ENCODE measurements at places on chromosomes 11 and 22.

DNA sequence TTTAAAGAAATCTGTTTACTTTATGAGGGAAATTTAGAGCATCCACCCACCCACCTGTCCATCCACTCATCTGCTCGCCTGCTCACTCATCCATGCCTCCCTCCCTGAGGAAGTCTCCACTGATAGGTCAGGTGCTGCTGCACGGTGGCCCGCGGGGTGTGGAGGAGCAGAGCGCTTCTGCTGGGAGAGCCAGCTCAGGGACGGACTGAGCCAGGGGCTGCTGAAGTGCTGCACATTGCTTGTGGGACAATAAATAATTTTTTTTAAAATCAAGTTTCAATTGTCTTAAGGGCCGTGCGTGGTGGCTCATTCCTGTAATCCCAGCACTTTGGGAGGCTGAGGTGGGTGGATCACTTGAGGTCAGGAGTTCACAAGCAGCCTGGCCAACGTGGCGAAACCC is 148.9 kb downstream of the TBC1D22A start:
- DNase-seq = no peak

- no peak for DNase-seq
Observed at GRCh38 chr22:35275580-35275979, 18.3 kb downstream of the HMGXB4 start.

GRCh38 chr11:15897211-15897960 is 459.0 kb downstream of the SOX6 start:
- DNase-seq = no peak

- DNase-seq = no peak
Observed at GRCh38 chr11:69304686-69305085, 10.7 kb downstream of the MYEOV start.

GRCh38 chr22:22773427-22773826 is 114.2 kb upstream of the IGLL5 start:
- DNase-seq = no peak

GRCh38 chr22:25930788-25931310 is 188.9 kb downstream of the MYO18B start:
- DNase-seq = no peak

GRCh38 chr11:2717561-2718325 is 17.9 kb upstream of the KCNQ1OT1 start:
- no peak for DNase-seq

DNA sequence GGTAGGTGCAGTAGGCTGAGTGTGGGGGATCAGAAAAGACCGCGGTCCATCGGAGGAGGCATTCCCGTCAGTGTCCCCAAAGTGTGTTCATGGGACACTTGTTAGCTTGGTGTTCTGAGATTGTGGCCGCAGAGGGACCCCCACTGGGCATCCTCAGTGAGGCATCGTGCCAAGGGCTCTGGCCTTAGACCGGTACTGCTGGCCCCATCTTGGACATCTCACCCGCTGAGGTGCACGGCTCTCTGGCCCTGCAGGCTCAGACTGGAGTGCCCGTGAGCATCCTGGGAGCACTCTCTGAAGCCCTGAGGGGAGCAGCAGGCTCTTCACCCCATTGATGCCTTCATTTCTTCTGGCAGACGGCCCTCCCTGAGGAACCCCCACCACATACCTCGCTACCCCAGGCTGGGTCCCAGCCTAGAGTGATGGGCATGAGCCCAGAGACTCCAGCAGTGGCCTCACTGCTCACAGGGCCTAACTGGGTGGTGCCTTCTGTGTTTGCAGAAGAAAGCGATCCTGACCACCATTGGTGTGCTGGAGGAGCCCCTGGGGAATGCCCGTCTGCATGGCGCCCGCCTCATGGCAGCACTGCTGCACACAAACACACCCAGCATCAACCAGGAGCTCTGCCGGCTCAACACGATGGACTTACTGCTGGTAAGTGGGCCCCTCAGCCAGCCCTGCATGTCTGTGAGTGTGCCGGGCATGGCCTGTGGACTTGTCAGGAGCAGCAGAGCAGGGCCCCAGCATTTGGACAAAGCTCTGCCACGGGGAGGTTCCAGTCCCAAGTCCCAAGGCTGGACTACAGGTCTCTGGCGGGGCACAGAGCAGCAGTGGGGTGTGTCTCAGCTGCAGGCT is 51.6 kb downstream of the SBF1 start:
- no peak for DNase-seq

- DNase-seq = no peak
Observed at GRCh38 chr11:87039371-87039770, 1.6 kb downstream of the TMEM135 start.

DNA sequence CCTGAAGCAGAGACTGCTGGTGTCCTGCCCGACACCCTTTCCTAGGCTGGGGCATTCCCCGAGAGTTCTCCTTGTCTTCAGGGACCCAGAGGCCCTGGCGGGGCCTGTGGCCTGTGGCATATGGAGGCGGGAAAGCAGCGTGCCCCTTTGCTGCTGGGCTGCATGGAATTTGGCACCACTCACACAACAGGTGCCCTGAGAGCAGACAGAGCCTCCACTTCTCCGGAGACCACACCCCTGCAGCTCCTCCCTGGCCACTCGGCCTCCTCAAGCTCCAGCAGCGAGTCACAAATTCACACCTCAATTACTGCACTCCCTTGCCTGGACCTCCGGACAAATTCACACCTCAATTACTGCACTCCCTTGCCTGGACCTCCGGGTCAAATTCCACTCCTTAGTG is 1375.2 kb downstream of the TBC1D22A start:
- no peak for DNase-seq

GRCh38 chr11:80321786-80322185 is 881.0 kb upstream of the TENM4 start:
- DNase-seq = no peak

GRCh38 chr11:61333550-61334433 is 764 bp downstream of the TKFC start:
- DNase-seq = peak; percentile 2

DNA sequence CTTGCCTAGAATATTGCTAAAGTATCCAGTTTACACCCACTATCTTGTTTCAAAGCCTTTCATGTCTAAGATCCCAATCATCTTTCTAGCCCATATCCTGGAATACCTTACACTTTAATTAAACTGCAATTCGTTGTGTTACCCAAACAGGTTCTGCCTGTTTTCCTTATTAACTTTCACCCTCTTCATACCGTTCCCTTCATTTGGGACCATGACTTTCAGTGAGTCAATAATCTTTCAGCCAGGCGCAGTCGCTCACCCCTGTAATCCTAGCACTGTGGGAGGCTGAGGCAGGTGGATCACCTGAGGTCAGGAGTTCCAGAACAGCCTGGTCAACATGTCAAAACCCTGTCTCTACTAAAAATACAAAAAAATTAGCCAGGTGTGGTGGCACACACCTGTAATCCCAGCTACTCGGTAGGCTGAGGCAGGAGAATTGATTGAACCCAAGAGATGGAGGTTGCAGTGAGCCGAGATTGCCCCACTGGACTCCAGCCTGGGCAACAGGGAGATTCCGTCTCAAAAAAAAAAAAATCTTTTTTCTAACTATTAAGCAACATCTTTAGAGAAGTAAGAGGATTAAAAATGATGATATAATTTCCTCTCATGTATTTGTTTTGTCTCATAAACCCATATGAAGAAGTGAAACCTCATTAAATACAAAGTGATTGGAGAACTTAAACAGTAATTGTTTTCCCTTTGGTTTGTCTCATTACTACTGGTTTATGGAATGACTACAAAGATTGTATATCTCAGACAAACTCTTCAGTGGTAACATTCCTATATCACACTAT is 20.7 kb downstream of the DMC1 start:
- DNase-seq = no peak

DNA sequence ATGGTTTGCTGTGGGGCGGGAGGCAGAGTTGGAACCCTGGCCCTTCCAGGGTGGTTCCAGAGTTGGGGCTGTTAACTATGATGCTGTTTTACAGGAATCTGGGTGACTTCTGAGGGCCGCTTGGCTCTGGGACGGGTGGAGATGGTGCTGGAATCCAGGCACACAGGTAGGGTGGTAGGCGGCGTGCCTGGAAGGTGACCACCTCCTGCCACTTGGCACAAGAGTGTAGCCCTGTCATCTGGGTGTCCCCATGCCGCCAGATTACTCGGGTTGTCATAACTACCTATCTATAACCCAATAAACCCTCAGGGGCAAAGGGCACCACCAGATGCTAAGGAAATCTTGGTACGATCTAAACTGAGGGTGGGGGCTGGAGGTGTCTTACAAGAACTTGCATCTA is 1.3 kb downstream of the CARS1 start:
- DNase-seq = no peak

DNA sequence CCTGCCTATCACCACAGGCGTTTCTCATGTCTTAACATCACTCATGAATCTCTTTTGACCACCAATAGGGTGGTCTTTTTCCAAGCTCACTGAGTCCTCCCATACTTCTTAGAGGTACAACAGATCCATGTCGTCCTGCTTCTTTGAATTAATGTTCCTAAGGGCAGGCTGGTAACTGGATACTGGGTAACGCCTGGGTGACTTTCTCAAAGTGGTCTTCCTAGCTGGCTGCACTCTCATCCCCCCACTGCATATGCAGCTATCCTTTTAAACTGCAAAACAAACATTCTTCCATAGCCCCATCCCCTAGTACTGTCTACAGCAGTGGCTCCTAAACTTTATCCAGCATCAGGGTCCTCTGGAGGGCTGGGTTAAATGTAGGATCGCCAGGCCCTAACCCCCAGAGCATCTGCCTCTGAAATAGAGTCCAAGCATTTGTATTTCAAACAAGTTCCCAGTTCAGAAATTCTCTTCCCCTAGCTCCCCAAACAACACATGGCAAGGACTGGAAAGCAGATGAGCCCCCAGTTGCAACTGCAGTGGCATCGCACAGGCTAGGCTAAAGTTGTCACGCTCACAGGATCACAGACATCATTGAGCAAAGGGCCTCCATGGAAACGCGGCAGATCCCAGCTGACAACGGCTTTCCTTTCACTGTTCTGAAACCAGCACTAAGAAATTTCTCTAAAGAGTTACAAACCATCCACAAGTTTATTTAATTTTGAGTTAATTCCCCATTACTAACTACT is 204.9 kb downstream of the LARGE1 start:
- no peak for DNase-seq

GRCh38 chr11:33515347-33515746 is 185.3 kb downstream of the C11orf91 start:
- no peak for DNase-seq

DNA sequence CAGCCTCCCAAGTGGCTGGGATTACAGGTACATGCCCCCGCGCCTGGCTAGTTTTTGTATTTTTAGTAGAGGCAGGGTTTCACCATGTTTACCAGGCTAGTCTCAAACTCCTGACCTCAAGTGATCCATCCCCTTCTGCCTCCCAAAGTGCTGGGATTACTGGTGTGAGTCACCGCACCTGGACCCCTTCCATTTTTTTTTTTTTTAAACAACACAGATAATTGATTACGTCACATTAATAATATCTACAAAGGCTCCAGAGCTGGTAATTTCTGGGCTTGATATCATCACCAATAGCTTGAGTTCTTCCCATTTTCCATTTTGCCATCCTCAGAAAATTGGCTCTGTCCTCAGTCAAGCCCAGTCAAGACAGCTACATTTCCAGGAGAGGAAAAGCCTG is 7.2 kb downstream of the TTLL1 start:
- DNase-seq = no peak

DNA sequence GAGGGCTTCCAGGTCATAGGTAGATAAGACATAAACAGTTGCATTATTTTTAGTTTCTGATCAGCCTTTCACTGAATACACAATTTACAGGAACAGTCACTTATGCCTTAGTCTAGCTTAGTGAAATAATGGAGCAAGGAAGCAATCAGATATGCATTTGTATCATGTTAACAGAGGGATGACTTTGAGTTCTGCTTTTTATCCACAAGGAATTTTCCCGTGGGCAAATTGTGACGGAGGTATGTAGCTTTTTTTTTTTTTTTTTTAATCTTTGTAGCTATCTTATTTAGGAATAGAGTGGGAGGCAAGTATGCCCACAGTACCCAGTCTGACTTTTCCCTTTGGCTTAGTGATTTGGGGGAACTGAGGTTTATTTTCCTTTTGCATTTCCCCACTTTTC is 3.4 kb upstream of the NLRP10 start:
- no peak for DNase-seq

DNA sequence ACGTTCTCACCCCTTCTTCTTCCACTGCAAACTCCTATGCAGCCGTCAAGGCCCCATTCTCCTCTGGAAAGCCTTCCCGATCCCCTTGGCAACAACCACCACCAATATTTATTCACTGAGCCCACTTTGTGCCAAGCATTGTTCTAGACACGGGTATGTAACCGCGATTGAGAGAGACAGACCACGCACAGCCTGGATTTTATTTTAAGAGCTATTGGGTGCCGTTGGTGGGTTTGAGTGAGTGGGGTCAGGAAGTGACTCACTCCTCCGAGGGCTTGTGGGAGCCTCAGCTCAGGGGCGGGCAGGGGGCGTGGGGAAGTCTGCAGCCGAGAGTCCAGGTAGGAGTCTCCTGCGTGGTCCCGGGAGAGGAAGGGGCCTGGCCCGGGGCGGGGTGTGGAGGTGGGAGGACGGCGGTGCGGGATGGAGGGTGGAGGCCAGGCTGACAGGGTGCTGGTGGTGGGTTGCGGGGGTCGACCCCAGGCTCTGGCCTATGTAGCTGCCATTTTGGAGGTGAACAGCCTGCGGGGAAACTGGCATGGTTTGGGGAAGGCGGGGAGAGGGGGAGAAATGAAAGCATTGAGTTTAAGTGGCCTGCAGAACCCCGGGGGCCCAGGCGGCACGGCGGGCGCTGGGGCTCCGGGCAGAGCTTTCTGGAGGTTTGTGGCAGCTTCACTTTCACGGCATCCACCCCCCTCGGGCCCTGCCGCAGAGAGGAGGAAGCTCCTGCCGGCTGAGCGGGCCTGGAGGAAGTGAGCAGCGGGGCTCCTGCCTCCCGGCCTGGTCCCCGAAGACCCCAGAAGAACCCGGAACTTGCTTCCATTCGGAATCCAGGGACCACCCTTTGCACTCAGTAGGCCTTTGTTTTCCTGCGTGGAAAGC is 547 bp downstream of the PARVG start:
- peak; percentile 72 for DNase-seq

GRCh38 chr11:75238595-75239440 is 1.8 kb upstream of the TPBGL start:
- DNase-seq = no peak

- no peak for DNase-seq
Observed at GRCh38 chr11:112248201-112248600, 12.5 kb downstream of the PLET1 start.

DNA sequence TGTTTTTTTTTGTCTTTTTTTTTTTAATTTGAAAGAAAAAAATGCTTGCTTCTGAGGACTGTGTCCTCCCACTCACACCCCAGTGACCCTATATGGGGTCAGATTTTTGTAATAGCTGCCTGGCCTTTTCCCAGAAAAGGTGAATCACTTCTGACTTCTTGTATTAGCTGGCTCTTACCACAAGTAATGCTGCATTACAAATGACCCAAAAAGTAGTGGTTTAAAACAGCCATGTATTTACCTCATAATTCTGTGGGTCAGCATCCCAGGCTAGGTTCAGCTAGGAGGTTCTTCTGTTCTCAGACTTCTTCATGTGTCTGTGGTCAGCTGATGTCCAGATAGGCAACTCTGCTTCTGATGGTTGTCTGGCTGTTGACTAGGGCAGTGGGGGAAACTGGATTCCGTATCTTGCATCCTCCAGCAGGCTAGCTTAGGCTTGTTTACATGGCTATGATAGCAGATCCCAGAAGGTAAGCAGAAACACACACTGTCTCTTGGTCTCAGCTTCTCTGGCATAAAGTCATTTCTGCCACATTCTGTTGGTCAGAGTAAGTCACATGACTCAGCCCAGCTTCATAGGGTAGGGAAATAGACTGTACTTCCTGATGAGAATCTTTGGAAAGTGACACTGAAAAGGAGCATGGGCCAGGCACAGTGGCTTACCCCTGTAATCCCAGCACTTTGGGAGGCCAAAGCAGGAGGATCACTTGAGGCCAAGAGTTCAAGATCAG is 19.5 kb downstream of the LHFPL7 start:
- no peak for DNase-seq
